ENCODE measurements at places on chromosomes 13 and 19.

DNA sequence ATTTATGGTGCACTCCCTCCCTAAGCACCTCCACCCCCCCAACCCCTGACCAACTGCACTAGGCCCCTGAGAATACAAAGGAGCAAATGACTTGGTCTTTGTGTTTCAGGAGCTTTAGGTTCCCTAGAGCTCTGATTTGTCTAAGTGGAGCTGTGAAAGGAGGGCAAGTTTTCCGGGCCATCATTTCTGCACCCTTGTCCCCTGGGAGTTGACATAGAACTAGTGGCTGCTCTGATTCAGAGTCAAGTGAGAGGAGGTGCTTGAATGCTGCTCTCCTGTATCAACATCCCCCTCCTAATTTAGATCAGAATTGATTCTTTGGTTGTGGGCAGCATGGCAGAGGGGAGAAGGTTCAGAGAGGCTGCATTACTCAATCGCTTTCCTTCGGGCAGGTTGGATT is 391.6 kb downstream of the KCNRG start:
- no peak for DNase-seq

GRCh38 chr13:97388373-97388772 is 45.6 kb upstream of the RAP2A start:
- DNase-seq: no peak

GRCh38 chr13:99227909-99228688 is 27.4 kb downstream of the UBAC2 start:
- DNase-seq: no peak

GRCh38 chr19:36139120-36139472 is 770 bp upstream of the CAPNS1 start:
- DNase-seq: no peak

DNA sequence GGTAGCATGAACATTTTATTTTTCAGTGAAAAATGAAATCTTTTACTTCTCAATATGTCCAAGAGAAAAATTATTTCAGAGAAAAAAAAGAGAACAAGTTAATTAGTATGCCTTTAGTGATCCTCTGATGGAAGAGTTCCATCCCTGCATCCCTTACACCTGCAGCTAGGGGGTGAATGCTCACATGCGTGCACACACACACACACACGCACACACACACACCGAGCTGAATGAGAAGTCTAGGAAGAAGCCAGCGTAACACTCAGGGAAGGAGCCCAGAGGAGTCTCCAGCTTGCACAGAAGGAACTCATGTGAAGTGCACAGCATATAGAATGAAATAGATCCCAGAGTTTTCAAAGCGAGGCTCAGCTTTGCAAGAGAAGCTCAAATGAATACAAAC is 510.5 kb downstream of the IRS2 start:
- no peak for DNase-seq

- no peak for DNase-seq
Observed at GRCh38 chr19:39599116-39599515, 3.2 kb upstream of the LGALS13 start.

DNA sequence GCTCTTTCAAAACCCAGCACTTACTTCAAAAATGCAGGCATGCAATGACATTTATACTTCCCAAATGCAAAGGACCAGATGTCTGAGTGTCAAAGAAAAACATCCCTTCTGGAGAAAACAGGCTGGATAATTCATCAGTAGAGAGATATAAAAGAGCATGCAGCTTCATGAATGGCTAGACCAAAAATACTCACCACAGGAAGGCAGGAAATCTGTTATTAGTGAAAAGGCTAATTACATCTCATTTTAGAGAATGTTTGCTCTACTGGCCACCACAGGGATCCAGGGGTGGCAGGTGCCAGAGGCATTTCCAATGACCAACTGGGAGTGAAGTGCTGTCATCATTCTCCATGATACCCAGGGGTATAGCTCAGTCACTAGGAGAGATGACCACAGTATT is 106.5 kb downstream of the LHFPL6 start:
- no peak for DNase-seq

GRCh38 chr19:39078436-39079200 is 5.5 kb upstream of the ACP7 start:
- no peak for DNase-seq

GRCh38 chr13:89749888-89750287 is 1597.6 kb upstream of the MIR17HG start:
- no peak for DNase-seq

DNA sequence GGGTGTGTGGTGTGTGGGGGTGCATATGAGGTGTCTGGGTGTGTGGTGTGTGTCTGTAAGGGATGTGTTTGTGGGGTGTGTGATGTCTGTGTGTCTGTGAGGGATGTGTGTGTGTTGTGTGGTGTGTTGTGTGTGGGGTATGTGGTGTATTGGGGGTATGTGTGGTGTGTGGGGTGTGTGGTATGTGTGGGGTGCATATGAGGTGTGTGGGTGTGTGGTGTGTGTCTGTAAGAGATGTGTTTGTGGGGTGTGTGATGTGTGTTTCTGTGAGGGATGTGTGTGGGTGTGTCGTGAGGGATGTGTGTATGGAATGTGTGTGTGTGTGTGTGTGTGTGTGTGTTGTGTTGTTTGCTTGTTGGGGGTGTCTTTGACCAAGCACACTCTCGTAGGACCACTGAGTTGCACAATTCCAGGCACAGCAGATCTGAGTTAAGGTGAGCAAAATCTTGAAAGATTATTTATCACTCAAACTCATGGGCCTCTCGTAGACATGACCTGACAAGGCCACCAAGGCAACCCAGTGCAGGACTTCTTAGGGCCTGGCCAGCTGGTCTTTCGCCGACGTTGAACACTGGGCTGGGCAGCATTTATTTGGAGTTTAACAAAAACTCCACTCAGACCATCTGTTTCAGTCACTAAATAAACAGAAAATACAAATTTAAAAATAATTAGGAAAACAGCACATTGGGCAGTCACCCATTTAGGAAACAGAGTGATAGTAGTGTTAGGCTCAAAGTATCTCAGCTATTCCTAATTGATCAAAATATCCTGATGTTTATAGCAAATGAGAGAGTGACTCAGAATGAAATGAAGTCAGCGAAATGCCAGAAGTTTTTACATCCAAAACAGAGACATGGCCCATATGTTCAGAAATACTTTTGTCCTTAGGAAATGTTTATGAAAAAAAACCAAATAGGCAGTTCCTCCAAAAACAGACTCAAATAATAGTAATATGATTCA is 301.1 kb downstream of the FGF9 start:
- DNase-seq: no peak

- DNase-seq: no peak
Observed at GRCh38 chr19:1690699-1691307, 38.4 kb upstream of the TCF3 start.

GRCh38 chr13:32751340-32751739 is 165.1 kb downstream of the PDS5B start:
- DNase-seq: no peak

- DNase-seq: no peak
Observed at GRCh38 chr19:29651622-29652394, 13.5 kb upstream of the PLEKHF1 start.

DNA sequence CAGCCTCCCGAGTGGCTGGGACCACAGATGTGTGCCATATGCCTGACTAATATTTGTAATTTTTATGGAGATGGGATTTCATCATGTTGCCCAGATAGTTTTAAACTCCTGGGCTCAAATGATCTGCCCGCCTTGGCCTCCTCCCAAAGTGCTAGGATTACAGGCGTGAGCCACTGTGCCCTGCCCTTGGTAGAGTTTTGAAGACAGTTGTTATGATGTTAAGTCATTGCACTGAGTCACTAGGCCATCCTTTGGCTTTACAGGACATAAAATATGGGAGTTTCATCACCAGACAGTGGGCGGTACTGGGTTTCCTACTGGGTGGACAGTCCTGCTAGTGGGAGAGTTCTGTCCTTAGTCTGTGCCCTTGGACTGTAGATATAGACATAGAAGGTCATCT is 282.5 kb downstream of the ATP8A2 start:
- DNase-seq: no peak

DNA sequence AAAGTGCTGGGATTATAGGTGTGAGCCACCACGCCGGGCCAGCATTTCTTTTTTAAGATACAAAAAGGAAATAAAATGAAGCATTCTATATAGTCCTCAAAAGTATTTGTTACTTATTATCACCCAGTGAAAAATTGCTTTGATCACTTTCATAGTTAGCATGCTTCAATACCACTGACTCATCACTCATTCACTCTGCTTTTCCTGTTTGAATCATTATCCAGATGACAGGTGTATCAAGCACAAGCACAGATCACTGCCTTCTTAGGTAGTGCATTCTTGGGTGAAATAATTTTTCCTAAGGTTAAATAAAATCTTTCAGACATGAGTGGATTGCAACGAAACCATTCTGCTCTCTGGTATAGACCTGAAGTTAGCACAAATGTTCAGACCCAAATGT is 35.8 kb upstream of the SPART start:
- DNase-seq: no peak

- no peak for DNase-seq
Observed at GRCh38 chr13:29509999-29510589, 85.4 kb downstream of the SLC7A1 start.

DNA sequence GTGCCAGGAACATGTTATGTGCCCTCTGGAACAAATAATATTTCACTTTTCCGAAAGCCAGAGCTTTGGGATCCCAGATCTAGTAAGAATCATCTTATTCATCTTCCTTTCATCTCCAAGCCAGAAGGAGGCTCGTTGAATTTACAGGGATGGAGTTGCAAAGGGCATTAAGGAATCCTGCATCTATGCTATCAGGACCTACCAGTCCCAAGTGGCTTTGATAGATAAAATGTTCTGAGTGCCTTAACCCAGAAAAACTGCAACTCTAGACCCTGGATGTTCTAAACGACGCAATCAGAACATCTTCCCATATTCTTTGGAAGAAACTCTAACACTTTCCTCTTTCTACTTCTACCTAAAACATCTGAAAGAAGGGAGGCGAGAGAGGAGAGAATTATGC is 9.2 kb upstream of the EDDM13 start:
- DNase-seq: no peak

DNA sequence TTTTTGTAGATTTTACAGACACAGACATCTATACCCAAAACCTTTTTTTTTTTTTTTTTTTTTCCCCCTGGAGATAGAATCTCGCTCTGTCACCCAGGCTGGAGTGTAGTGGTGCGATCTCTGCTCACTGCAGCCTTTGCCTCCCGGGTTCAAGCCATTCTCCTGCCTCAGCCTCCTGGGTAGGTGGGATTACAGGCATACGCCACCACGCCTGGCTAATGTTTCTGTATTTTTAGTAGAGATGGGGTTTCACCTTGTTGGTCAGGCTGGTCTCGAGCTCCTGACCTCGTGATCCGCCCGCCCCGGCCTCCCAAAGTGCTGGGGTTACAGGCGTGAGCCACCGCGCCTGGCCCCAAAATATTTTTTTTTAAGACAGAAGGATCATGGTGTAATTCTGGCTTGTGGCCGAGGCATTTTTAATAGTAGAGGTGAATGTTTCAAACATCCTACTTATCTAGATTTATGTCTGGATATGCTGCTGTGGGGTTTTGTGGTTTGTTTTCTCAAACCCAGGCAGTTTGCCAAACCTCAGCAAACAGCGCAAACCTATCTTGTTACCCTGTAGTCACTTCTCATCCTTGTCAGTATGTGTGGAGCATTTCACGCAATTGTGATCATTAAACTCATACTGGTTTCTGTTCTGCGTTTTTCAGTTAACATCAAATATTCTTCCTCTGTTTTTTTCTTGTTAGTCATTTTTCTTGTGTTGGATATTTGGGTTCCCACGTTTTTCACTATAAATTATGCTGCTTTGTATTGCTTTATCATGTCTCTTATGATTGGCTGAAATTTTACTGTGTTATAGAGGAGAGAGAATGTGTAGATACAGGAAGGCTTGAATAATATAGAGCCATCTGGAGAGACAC is 36.2 kb upstream of the GARRE1 start:
- no peak for DNase-seq

GRCh38 chr13:54950546-54950945 is 1921.9 kb downstream of the OLFM4 start:
- DNase-seq: no peak

GRCh38 chr19:56306016-56306415 is 8.6 kb downstream of the ZSCAN5A start:
- no peak for DNase-seq
